Hypothalamus (tissue), 51 donors: ENCODE measurements at places on chromosomes 11 and 22.

GRCh38 chr11:62922189-62922589 lies 1.0 kb upstream of the CHRM1 start:
- no peak for DNase-seq

GRCh38 chr22:22450343-22450839 lies 58.2 kb downstream of the ZNF280B start:
- no peak for DNase-seq

GRCh38 chr22:35299217-35299672 lies 449 bp upstream of the TOM1 start:
- no peak for DNase-seq

DNA sequence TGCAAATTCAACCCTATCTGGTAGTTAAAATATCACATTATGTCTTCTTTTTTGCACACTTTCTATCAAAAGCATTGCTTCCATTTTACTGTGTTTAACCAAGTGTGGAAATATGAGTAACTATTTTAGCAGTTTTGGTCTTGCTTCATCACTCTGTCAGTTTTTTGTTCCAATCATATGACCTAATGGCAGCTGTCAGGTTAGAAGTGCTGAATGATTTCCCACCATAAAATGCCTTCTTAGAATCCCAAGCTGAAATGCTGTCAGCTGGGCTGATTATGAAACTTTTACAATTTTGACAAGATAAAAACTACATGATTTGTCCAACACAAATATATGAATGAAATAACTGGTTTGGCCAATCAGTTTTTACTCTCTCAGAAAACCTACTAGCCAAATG lies 1654.6 kb upstream of the RAG2 start:
- DNase-seq, result no peak

- DNase-seq, result peak; percentile 2
Observed at GRCh38 chr22:22576244-22576988, 17.4 kb upstream of the PRAME start.

- DNase-seq, result no peak
Observed at GRCh38 chr11:92272651-92273050, 48.0 kb downstream of the FAT3 start.

DNA sequence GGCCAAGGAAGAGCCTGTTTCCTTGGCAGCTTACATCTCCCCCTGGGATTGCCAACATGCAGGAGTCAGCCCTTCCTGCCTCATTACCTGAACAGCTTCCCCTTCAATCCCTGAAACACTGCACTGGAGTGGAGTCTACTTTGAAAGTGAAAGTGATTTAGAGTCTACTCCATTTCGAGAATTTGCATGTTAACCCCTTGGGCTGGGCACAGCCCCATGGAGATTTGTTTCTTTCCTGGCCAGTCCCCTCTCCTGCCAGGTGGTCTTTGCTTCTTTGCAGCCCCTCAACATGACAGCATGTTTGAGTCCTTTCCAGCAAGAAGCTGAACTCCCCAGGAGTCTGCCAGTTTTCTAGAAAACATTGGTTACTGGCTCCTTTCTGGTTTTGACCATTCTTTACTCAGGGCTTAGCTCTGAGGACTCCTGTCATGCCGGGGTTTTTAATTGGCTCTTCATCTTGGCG lies 59.9 kb downstream of the TRAF6 start:
- no peak for DNase-seq
